ENCODE measurements at places on chromosomes 13 and 19.

- DNase-seq, result no peak
Observed at GRCh38 chr13:107730813-107731212, 484.5 kb downstream of the LIG4 start.

DNA sequence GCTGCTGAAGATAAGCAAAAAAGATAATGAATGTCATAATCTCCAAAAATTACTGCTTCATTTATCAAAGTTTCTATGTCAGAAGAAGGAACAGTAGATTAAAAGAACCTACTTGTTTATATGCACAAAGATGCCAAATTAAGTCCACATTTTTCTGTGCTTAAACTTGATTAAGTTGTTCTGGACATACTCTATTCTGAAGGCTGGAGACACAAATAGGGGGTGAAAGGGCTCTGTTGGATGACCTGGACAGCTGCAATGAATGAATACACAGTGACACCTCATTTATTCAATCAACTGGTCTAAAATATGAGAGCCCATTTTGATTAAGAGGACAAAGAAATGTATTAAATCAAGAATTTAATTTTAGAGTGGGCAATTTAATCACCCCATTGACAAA, 276.3 kb upstream of the PCDH9 start:
- no peak for DNase-seq

GRCh38 chr19:57191141-57192076, at the start of gene ZNF264:
ZNF264 (plus strand) TSS chr19:57191500; CDS start chr19:57191914, 414 bp downstream.
- peak; percentile 51 for DNase-seq

GRCh38 chr19:46299004-46299509, 2.2 kb downstream of the HIF3A start:
- peak; percentile 97 for DNase-seq

- no peak for DNase-seq
Observed at GRCh38 chr19:46466536-46467196, 4.7 kb downstream of the PNMA8A start.

DNA sequence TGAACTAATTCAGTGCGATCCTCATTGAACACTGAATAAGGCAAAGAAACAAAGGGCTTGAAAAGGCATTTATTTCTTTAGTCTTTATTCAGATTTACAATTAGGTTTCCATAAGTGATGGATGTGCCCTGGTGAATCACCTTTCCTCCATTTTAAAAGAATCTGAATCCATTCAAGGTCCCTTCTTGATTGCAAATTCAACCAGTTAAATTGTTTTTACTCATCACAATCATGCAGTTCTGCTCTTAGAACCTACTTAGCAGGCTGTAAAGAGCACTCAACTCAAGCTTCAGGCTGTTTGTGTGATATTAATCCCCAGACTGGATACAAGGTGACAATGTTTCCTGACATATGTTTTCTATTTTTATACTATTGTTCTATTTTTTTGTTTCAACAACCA, 321.0 kb downstream of the TBC1D4 start:
- no peak for DNase-seq

GRCh38 chr13:23578411-23579071, 8.3 kb downstream of the TNFRSF19 start:
- no peak for DNase-seq
